ENCODE measurements at places on chromosomes 2 and 18.

GRCh38 chr2:20351555-20352229 is 1.0 kb upstream of the PUM2 start:
- no peak for DNase-seq

DNA sequence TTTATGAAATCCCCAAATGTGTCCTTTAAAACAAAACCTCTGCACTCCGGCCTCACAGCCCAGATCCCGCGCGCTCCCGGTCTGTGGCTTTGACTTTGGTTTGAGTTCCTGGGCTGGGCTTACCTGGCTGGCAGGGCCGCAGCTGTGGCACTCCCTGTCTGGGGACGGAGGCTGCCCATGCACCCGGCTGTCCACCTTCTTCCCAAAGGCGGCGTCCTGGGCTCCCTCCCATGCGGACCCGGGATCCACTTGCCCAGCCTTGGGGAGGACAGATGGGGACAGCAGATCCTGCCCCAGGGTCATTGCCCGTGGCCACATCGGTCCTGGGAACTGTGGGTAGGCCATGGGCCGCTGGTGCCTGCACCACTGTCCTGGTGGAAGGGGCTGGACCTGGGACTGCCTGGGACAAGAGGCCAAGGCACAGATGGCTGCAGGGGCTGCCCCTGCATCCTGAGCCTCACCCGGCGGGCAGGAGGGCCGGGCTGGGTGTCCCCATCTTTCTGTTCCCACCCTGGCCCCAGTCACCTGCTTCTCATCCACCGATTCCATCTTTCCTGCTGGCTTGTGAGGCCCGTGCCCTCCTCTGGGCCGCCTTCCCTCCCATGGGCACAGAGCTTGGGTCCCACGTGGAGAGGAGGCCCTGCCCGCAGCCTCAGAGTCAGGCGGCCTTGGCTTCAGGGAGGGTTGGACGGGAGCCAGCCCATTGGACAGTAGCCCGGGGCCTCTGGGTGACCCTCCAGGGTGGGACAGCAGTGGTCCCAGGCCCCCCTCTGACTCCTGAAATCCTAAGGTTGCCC is 27.7 kb downstream of the NFATC1 start:
- DNase-seq: no peak

DNA sequence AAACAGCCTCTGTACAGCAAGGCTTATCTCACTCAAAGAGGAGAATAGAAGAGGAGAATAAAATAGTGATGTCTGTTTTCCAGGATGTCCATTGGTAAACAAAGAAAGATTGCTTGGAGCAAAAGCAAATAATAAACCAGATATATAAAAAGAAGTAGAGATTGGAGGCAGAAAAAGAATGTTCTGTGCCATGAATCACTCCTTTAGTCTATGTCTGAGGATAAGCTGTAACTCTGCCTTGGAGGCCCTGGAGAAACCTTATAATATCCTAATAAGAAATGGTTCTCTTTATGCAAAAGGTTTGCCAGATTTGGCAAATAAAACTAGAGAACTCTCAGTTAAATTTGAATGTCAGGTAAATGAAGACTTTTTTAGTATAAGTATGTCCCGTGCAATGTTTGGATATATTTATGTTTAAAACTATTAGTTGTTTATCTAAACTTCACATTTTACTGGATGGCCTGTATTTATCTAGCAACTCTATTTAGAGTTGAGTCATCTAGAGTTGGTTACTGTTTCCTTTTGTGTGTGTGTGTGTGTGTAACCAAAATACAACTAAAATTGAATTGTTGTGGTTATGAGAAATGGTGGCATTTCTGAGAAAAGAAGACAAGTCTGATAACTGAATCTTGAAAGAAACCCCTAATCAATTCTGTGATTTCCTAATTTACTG is 510.3 kb upstream of the SETBP1 start:
- no peak for DNase-seq

GRCh38 chr2:215602997-215603396 is 167.1 kb upstream of the FN1 start:
- DNase-seq: no peak

DNA sequence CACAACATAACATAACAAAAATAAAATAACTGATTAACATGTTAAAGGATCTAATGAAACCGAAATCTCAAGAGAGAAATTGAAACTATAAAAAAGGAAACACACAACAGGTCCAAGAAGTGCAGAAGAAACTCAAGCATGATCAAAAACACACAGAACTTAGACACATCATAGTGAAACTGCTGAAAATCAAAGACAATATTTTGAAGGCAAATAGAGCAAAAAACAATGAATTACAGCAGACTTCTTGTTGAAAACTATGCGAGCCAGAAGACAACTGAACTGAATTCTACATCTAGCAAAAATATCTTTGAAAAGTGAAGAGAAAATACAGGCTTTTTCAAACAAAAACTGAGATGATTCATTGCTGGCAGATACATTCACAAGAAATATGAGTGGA is 61.3 kb downstream of the UGP2 start:
- DNase-seq: no peak

- DNase-seq: no peak
Measured at GRCh38 chr18:8601277-8602032, 7.8 kb upstream of the RAB12 start.

DNA sequence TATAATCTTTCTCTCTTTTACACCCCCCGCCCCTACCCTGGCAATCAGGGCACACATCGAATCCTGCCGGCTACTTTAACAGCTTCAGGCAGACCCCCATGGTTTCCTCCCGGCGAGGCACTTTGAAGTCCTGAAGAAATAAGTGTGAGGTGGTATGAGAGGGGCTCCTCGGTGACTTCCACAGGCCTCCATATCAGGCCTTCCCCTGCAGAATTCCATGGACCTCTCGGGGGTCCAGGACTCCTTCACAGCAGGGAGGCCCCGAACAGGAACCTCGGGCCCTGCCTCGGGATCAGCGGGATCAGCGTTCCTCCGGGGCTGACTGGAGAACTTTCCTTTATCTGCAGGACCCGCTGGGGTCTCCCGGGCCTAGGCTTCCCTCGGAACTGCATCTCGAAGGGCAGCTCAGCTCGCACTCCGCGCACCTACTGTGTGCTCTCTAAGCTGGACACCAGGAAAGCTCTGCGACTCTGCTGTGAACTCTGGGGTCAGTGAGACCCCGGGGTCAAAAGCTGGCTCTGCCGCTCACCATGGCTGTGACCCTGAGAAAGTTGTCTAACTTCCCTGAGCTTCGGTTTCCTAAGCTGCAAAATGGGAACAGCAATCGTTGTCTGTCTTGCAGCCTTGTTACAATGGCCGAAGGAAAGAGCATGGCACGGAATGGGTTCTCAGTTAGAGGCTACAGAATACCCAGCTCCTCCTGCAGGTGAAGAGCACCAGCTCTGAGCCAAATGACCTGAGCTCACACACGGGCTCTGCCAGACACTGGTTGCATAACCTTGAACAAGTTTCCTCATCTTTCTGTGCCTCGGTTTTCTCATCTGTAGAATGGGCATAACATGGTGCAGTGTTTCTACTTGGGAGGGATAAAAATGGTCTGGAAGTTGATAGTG is 97.4 kb upstream of the ID2 start:
- no peak for DNase-seq

GRCh38 chr2:75666911-75667310 is 20.3 kb downstream of the MRPL19 start:
- DNase-seq: no peak

GRCh38 chr2:29182334-29182733 is 67.1 kb downstream of the CLIP4 start:
- no peak for DNase-seq

DNA sequence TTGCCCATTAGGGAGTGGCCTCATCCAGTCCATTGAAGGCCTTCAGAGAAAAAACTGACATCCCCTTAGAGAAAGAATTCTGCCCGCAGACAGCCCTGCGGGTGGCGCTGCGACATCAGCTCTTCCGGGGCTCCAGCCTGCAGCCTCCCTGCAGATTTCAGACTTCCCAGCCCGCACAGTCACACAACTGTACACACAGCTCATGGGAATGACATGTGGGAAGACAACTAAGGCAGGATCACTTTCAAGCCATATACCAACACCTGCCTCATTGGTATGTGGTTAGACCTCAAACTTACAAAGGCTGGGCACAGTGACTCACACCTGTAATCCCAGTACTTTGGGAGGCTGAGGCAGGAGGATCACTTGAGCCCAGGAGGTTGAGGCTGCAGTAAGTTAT is 24.8 kb upstream of the TUBB6 start:
- no peak for DNase-seq

DNA sequence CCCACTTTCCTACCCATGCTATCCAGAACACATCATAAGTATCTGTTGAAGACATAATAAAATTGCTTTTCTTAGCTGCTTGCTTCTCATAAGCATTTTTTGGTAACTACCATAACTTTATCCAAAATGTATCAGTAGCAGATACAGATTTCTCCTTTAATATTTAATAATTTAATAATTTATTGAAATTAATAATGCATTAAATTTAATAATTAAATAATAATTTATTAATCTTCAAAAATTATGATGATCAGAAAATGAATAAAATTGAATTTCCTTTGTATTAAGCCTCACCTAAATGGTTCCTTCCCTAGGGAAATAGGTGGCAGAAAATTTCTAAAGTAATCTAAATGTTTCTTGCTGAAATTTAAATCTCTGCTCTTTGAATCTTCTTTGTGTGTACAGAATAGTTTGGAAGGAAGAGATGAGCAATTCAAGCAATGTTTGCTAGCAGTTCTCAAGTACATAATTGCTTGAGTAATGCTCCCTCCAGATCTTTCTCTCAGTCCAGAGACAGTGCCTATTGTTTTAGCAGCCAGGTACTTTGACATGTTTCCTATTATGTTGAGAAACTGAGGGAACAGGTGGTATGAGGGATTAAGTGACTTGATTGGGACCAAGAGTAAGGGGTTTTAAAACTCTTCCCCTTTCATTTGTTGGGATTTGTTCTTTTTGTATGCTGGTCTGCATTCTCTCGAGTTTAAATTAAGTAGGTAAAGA is 123.1 kb upstream of the CYP26B1 start:
- no peak for DNase-seq

DNA sequence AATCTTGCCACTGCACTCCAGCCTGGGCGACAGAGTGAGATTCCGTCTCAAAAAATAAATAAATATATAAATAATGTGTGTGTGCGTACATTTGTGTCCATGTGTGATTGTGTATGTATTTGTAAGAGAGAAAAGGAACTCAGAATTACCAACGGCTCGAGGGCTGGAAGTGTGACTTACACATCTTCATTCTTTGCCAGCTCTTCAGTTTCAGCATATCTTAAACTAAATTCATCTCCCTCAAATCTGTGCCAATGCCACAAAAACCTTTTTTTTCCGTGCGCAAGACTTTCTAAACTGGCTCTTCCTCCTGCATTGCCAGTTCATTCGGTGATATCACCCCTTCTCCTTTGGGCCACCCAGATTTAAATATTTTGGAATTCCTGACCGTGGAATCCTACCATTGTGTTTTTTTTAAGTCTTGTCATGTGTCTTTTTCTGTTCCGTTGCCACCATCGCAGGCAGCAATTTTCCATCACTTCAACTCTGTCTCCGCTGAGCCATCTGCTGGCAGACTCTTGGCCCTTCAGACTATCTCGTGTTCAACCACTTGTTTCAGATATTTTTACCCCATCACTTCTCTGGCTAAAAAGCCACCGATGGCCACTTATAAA is 77.0 kb upstream of the ZNF532 start:
- DNase-seq: no peak

DNA sequence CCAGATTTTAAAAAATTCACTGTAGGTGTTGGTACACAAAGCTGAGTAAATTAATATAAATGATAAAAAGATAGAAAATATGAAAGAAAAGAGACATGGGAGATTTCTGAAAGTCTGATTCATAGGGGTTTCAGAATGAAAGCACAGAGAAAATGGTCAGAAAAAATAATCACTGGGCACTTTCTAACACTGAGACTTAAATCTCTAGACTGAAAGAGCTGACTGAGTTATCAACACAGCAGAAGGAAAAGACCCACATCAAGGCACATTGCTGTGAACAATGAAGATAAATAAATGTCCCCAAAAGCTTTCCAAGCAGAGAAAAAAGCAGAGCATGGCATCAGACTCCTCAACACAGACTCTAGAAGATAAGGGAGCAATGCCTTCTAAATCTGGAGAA is 277.2 kb downstream of the BCL2 start:
- no peak for DNase-seq

- peak; percentile 23 for DNase-seq
Measured at GRCh38 chr2:49490710-49491109, 336.4 kb upstream of the FSHR start.

DNA sequence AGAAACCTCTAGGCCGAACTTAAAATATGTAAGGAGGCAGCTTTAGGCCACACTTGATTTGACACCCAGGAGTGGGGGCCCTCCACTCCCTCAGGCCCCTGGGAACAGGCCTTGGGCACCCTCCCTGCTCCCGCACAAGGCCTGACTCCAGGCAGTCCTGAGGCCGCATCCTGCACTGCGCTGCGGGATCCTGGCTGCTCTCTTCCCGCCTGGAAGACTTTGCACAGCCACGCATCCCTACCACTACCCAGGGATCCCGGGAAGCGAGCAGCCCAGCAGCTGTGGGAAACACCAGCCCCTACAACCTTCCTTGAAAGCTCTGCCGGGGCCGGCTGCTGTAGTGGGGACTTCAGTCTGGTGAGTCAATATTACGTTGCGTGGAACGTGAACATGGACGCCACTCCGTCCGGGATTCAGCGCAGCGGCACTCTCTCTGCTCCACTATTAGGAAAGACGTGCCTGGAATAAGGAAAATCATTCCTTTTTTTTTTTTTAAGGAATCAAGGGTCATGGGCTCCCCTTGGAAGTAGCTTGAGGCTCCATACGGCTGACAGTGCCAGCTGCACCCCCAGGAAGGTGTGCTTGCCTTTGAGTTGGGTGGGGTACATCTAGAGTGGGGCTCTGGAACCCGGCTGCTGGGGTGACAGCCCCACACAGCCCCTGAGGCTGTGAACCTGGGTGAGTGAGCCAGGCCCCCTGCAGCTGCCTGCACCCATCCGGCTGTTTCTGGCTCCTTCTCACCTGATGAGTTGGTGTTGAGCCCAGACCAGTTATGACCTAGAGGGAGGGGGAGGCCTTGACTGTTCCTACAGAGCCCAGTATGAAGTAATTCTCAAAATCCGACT is 119.2 kb upstream of the TMEM18 start:
- DNase-seq: peak; percentile 11

DNA sequence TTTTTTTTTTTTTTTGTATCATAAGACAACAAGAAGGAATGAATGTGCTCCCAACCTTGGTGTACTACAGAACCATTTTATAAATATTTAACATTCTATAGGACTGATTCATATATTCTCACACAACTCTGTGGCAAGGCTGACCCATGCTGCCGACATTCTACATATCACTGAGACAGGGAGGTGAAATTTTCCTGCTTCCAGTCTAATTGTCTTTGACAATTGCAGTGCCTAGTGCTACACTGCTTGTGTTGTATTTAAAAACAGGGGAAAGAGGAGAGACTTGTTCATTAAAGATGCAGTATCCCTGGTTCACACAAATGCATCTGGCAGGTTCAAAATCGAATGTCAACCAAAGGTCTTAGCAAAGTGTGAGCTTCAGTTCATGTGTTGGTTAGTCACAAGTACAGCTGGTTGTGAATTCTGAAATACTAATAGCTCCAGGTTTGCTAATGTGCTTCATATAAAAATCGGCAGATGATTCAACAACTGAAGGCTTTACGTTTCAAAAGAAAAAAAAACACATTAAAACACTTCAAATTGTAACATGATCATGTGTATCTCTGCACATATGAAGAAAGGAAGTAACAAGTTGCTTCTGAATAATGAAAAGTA is 130.8 kb downstream of the FIGN start:
- no peak for DNase-seq

GRCh38 chr18:41982942-41983660 is 28.1 kb downstream of the PIK3C3 start:
- no peak for DNase-seq

GRCh38 chr18:31042406-31043181 is at the start of gene DSC3:
Gene DSC3, minus strand, starts transcription at chr18:31042742. Its CDS starts 82 bp downstream, at chr18:31042660.
- peak; percentile 69 for DNase-seq

- no peak for DNase-seq
Measured at GRCh38 chr2:221429741-221430491, 142.2 kb downstream of the EPHA4 start.
